ENCODE measurements at places on chromosomes 3 and 15. TPM values are rescaled to one million over a fixed set of nuclear protein-coding genes. Genes with fewer than 3 reads are reported as not detected.

TBC1D23 gene
- 21.5 TPM for total RNA-seq

SGO1 gene
- 11.0 TPM for total RNA-seq

HRG gene
- total RNA-seq, result not detected

MORC1 gene
- total RNA-seq, result not detected

CEMIP gene
- total RNA-seq, result 0.50 TPM

BFSP2 gene
- total RNA-seq, result not detected

MRPS11 gene
- total RNA-seq, result 69.0 TPM

ADAMTSL3 gene
- not detected for total RNA-seq

ATXN7 gene
- total RNA-seq, result 96.5 TPM

B3GALNT1 gene
- total RNA-seq, result 15.1 TPM

KIF15 gene
- total RNA-seq, result 12.3 TPM

FEZF2 gene
- total RNA-seq, result not detected

IL16 gene
- total RNA-seq, result 32.3 TPM

TMCO5A gene
- total RNA-seq, result not detected

ARGFX gene
- total RNA-seq, result not detected

ABHD2 gene
- total RNA-seq, result 214 TPM

SEMA5B gene
- total RNA-seq, result not detected

Data from natural killer cell treated with Interleukin-12 subunit alpha and Interleukin-12 subunit beta and Interleukin-15 and Interleukin-18, amount 100 ng/mL, for 72 hours (primary cell).